NAMALWA (cell line): ENCODE measurements at places on chromosomes 7 and 10.

GRCh38 chr7:55171157-55171556, 152.3 kb downstream of the EGFR start:
- no peak for DNase-seq

DNA sequence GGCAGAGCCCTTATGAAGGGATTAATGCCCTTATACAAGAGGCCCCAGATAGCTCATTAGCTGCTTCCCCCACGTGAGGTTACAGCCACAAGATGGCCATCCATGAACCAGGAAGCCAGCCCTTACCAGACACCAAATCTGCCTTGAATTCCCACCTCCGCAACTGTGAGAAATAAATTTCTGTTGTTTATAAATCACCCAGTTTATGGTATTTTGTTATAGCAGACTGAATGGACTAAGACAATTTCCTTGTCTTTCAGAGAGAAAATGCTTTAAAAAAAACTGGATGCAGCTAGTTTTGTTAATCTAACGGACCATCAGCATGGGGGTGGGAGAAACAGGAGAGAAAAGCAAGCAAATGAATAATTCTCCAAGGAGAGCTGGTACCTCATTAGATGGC, 36.5 kb downstream of the CBX3 start:
- DNase-seq = no peak

DNA sequence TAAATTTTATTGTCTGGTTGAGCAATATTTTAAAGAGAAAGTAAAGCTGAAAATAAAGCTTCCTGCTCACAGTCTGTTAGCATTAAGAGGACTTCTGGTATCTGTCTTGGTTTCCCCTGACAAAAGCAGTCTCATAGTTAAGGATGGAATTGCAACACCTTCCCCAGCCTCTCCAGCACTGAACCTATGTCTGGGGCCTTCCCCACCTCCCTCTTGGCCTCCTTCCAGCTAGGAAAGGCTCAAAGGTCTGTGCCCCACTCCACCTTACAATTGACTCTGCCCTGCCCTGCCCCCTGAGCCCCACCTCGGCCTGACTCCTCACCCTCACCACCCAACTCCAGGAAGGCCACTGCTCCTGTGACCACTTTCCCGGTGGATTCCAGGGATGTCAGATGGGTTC, 33.2 kb downstream of the COL17A1 start:
- no peak for DNase-seq

GRCh38 chr10:35924759-35925158, 282.7 kb upstream of the FZD8 start:
- DNase-seq = no peak

GRCh38 chr7:142454862-142455261, 197.0 kb upstream of the PRSS58 start:
- DNase-seq = no peak
